GM12864 (cell line): ENCODE measurements at places on chromosomes 1 and 21.

DNA sequence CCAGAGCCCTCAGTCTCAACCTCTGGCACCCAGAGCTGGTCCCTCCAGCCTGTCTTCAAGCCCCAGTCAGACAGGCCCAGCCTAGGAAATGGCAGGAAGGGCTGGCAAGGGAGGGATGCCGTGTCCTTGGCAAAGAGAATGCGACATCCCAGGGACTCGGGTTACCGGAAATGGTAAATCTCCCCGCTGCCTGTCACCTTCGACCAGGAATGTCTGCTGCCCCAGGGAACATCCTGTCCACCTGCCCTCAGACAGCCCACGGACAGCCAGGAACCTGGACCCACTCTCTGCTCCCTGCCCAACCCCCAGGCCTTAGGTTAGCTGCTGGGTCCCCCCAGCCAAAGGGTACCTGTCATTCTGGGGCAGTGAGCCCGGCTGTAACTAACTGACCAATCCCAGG is 23.9 kb downstream of the HSPG2 start:
- no peak for DNase-seq

GRCh38 chr1:75529488-75529887 is 81.4 kb downstream of the SLC44A5 start:
- no peak for DNase-seq

DNA sequence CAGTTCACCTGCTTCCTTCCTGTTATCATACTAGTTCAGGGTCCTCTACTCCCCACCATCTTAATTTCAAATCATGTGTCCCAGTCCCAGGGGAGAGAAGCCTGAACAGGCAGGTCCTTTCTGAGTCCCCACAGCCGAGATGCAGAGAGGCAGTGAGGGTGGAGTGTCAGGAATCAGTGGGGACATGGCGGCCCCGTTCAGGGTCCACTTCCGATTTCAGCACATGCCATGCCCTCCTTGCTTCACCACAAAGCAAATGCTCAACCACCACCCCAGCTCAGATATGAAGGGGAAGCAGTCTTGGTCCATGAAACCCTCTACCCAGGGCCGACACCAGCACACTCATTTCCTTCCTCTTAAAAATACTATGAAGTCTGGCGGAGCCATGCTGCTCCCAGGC is 5.2 kb upstream of the SEMA4A start:
- no peak for DNase-seq

- DNase-seq = no peak
These were observed 35.9 kb downstream of the HEATR1 start for GRCh38 chr1:236568285-236568894.

DNA sequence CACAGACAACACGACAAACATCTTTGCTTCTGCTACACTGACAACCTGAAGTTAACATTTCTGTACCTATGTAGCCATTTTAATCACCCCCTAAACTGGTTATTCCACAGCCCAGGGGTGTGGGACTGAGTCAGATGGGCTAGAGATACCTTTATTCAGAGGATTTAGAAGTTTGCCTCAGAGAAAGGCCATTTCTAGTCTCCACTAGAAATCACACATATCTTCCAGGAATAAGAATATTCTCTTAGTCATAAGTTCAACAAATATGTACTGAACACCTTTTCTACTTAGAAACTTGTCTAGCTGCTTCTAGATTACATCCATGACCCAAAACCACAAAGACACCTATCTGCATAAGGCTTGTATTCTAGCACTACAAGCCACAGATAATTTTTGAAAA is 38.8 kb downstream of the ERG start:
- no peak for DNase-seq

- DNase-seq = no peak
These were observed 3.6 kb downstream of the FAM20B start for GRCh38 chr1:179029321-179029759.

- no peak for DNase-seq
These were observed 35.3 kb downstream of the OPTC start for GRCh38 chr1:203528976-203529835.

GRCh38 chr1:221708076-221708571 is 33.8 kb downstream of the DUSP10 start:
- peak; percentile 76 for DNase-seq

DNA sequence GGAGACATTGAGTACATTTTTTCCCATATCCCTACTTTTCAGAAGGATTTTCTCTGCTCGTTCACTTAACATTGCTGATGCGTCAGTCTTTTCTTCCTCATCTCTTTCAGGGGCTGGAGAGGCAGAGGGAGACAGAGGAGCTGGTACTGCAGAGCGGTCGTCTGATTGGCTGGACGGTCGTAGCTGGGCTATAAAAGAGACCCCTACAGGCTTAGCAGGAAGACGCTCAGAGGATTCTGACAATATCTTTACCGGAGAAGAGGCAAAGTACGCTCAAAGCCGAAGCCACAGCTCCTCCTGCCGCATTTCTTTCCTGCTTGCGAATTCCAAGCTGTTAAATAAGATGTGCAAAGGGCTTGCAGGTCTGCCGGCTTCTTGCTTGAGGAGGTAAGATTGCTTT is at the start of gene RGS4:
TSS of gene RGS4 (plus strand) at position 220 of the 400 bp plus-strand sequence. CDS start at position 344, 124 bp downstream.
- DNase-seq = no peak

- DNase-seq = no peak
These were observed 250.8 kb upstream of the FGGY start for GRCh38 chr1:59046134-59046533.

DNA sequence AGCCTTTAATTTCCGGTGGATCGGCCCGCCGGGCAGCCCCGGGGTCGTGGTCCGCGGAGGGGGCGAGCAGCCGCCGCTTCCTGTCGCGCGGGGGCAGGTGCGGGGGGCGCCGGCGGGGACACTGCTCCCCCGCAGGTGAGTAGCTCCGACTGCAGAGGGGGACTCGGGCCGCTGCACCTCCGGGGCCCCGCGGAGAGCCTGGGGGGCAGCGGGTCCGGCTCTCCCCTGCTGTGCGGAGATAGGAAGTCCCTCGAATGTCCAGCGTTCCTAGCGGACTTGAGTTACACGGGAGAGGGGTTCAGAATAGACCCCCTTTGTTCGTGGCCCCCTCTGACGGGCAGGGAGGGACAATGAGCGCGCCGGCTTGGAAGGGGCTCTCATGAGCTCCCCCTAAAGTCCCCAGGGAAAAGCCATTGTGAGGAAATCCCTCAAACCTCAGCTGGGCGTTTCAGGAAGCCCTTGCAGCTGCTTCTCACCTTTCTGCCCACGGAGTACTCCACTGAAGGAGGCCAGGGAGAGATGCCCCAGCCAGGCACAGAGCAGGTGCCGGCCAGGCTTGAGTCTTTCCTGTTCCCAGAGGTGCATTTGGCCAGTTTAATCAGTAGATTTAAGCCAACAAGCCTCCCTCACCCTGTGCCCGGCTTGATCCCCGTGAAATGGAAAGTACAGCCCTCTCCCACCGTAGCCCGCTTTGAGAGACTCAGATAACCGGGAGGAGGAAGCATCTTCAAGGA is 925 bp downstream of the PDE9A start:
- no peak for DNase-seq

DNA sequence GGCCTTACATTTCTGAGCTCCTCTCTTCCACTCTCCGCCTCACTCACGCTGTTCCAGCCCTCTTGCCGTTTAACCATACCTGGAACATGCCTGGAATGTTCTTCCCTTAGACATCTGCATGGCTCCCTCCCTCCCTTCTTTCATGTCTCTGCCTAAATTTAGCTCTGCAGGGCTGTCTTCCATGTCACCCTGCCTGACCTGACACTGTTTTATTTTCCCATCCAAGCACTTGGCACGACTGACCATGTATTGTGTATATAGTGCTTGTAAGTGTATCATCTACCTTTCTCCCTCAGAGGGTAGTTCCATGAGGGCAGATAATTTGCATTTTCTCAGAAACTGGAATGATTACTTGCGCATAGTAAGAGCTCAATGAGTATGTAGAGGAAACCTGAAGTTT is 47.3 kb downstream of the ST6GALNAC3 start:
- no peak for DNase-seq

GRCh38 chr21:19475525-19475924 is 1071.9 kb upstream of the TMPRSS15 start:
- no peak for DNase-seq

DNA sequence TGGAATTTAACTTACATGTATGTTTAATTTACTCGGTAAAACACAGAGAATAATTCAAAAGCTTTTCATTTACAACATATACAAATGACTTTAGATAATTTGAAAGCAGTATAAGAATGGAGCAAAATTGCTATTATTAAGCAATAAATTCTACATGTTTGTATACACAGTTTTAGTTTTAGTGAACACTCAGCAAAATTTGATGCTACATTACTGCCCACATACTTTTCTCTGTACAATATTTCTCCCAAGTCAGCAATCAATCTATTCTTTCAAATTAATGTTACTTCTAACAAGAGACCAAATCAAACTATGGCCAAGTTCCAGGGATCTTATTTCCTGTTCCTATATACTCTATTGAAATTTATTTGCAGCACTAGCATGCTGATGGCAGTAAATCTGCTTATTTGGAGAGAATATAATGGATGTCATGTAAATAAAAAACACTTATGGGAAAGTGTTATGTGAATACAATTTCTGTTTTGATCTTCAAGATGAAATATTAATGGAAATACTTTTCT is 82.6 kb upstream of the BRINP3 start:
- DNase-seq = no peak

GRCh38 chr1:76713535-76713934 is 153.7 kb upstream of the ST6GALNAC5 start:
- no peak for DNase-seq

- DNase-seq = no peak
These were observed 53.9 kb downstream of the SYDE2 start for GRCh38 chr1:85146972-85147359.

- DNase-seq = no peak
These were observed 110.4 kb downstream of the UCK2 start for GRCh38 chr1:165937829-165938228.

DNA sequence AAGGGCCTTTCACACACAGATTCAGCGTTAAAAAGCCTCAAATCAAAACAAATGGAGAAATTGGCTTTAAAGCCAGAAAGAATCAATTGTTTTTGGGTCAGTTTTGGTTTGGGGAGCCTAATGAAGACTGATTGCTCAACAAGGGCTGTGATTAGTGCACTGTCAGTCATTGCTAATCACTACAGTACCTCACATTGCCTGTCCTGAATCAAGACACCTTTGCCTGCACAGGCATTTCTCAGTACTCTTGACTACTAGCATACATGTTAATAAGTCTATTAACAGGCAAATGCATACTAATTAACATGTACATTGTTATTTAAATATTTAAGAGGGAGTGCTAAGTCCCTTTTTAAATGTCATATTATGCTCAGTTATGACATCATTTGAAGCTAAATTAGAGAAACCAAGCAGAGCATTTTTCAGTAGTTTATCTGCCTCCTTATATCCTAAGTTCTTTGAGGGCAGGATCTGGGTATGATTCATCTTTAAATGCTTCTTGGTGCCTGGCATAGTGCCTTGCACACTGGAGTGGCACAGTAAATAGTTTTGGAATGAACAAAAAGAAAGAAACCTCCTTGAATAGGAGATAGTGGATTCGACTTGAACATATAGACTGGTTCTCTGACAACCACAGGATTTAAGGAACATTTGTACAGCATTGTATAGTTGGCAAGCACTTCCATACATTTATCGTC is 25.8 kb upstream of the CCN1 start:
- no peak for DNase-seq

GRCh38 chr1:15956150-15956549 is 19.8 kb downstream of the ZBTB17 start:
- no peak for DNase-seq
